ENCODE measurements at places on chromosomes 16 and 17.

GRCh38 chr16:75219088-75219487, 300 bp downstream of the CTRB1 start:
- no peak for DNase-seq

GRCh38 chr16:84478172-84478947, 26.1 kb downstream of the MEAK7 start:
- DNase-seq: no peak

DNA sequence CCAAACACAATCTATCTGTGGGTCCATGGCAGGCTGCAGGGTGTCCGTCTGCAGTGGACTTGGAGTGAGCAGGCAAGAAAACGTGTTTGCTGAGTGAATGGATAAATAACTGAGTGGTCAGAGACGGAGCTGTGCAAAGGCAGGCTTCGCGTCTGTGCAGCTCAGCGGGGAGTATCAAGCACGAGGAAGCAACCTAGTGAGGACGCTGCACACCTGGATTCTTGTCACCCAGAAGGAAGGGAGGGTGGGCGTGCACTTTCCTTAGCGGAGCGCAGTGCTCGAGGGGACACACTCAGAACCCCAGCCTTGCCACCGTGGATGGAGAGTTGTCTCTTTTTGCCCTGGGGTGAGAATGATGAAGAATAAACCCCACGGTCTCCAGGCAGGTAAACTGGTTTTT, 1.5 kb upstream of the RCVRN start:
- DNase-seq: no peak

DNA sequence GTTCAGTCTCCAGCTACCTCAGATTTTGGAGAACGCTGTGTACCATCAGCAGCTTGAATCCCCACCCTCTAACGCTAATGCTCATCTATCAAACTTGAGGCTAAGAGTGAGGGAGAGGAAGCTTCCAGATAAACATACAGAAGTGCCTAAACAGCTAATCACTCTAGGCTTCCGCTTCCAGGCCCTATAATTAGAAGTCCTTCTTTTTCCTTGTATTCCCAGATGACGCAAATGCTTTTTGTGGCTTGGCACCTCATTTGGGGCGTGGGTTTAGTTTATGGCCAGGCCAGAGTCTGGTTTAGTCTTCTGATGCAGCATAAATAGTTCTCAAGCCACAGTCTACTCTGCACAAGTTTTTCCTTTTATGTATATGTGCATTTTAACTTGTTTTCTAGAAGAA, 263.4 kb downstream of the BCAS3 start:
- DNase-seq: no peak

GRCh38 chr17:17837966-17838962, 1.5 kb upstream of the SREBF1 start:
- DNase-seq: no peak

- DNase-seq: no peak
These were observed 1.4 kb downstream of the BAIAP2 start for GRCh38 chr17:81036197-81036941.

- no peak for DNase-seq
These were observed 27.7 kb upstream of the IL21R start for GRCh38 chr16:27374221-27374803.

DNA sequence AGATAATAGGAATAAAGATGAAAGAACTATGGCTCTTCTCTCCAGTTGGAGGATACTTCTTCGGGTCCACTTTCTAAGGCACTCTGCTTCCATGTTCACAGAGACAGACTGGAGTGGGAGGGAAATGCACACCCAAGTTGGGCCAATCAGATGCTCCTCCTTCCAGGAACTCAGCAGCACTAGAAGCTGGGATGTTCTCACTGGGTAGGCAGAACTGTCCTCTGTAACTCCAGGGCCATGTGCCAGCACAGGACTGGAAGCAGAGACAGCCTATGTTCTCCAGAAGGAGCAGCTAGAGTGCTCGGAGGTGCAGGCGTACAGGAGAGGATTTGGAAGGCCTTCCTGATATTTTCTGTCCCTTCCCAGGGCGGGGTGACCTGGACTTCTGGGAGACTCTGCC, 49.9 kb upstream of the SREBF1 start:
- no peak for DNase-seq

DNA sequence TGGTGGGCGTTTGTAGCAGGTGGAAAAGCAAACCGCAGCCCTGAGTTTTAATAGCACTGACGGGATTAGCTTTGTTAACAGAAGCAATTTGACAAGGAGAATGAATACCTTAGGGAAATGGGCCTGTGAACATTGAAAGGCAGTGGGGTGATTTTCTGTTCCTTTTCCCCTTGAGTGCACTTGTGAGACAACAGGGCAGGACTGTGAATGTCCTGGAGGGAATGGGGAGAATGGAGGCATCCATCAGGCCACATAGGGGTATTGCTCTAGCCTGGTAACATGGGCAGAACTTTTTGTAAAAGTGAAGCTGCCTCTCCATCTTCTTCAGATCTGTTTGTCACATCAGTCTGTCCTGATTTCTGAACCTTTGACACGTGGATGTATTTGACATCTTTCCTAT, 26.2 kb downstream of the USP43 start:
- no peak for DNase-seq

GRCh38 chr16:27273330-27273669, 4.7 kb upstream of the NSMCE1 start:
- no peak for DNase-seq

Data from occipital lobe (tissue), 3 donors.